MG63 (cell line): ENCODE measurements at places on chromosomes 3 and 15. TPM values are rescaled to one million over a fixed set of nuclear protein-coding genes. Genes with fewer than 3 reads are reported as not detected.

DNA sequence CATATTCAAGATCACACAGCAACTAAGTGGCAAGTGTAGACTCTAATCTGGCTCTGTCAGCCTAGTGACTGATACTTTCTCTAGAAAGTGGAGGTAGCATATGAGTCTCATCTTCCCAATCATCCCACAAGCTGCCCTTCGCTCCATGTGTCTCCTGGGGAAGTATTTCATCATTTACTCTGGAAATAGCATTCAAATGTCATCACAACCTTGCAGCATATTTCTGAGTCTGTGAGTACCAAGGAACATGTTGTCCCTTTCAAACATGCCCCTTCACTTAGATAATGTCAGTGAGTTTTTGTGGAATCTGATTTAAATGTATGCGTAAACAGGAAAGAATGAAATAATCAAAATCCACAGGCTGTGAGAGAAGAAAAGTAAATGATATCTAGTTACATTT is 322.9 kb downstream of the SLC9A9 start:
- no peak for DNase-seq

FGF12 gene
- total RNA-seq, result 0.03 and 0.35 TPM in 2 replicates

GRCh38 chr15:51205050-51205975 is 110.6 kb upstream of the TNFAIP8L3 start:
- no peak for DNase-seq

CPA3 gene
- total RNA-seq, result 1.3 TPM in 1 of 2 replicates, not detected in the other

DNA sequence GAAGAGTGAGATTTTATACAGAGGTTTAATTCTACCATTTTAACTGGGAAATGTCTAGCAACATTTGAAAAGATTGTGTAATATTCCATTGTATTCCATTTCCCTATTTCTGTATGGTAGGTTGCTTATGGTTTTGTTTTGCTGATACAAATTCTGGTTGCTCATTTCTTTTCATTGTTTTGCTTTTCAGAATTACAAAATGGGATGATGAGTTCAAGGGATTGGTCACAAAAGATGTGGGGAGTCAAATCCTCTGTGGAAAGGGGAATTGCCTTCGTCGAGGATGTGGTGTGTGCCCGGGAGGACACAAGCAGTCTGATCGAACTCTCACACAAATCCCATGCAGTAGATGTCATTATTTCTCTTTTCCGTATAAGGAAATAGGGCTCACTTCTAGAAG is 18.3 kb downstream of the SLCO3A1 start:
- DNase-seq, result no peak

- no peak for DNase-seq
Measured at GRCh38 chr3:123287962-123288302, 86.2 kb downstream of the SEC22A start.

SLC6A11 gene
- total RNA-seq, result 0.94 and 0.95 TPM in 2 replicates

DNA sequence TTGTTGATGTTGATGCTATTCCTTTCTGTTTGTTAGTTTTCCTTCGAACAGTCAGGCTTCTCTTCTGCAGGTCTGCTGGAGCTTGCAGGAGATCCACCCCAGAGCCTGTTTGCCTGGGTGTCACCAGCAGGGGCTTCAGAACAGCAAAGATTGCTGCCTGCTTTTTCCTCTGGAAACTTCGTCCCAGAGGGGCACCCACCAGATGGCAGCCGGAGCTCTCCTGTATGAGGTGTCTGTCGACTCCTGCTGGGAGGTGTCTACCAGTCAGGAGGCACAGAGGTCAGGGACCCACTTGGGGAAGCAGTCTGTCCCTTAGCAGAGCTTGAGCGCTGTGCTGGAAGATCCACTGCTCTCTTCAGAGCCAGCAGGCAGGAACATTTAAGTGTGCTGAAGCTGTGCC is 303.2 kb downstream of the ZIC1 start:
- DNase-seq, result no peak

DNA sequence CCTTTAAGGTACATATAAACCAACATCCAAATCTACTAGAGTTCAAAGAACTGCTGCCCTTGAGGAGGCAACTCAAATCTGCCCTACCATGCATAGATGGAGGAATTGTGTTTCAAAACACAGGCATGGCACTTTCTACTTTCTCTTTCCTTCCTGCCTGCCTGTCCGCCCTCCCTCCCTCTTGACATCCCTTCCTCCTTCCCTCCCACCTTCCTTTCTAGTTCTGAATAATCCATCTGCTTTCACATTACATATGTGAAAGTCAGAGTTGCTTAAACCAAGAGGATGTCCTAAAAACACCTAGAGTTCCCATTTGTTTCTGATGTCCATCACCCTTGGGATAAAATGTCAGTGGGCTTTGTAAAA is 537.6 kb downstream of the FOXP1 start:
- no peak for DNase-seq

DNA sequence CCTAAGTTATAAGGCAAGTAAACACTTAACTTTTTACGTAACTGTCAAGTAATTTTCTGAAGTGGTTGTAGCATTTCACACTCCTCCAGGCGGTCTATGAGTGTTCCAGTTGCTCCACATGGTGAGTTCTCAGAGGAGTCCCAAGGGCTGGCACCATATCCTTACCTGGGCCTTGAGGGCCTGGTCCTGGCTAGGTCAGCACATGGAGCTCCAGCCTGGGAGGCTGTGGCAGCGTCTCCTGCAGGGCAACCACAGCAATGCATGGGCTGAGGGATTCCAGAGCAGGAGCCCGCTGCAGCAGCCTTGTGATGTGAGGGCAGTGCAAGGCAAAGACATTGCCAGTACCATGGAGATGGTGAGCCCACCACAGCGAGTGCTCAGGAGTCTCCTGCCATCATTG is 32.2 kb upstream of the LYZL4 start:
- DNase-seq, result no peak

GRCh38 chr15:25713736-25714537 is 149.2 kb downstream of the ATP10A start:
- no peak for DNase-seq

DNA sequence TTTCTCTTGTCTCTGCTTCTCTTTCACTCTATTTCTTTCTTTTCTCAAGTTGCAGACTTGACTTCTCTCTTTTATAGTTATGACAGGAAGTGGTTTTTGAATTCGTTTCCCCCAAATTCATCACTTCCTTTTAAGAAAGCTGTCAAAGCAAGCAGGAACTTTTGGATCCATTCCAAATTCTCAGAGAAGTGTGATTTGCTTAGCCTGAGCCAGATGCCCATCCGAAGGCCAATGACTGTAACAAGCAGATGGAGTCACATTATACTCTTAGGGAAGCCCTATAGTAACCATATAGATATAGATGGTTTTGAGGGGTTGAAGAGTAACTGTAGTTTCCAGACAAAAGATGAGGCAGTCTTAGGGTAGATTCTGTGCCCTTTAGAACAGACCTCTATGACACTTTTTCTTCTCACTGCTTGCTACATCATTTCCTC is 592.0 kb upstream of the KCNMB2 start:
- DNase-seq, result no peak

- no peak for DNase-seq
Measured at GRCh38 chr3:119443179-119443578, 20.2 kb downstream of the TMEM39A start.

CATSPER2 gene
- total RNA-seq, result 0.46 and 0.52 TPM in 2 replicates

DNA sequence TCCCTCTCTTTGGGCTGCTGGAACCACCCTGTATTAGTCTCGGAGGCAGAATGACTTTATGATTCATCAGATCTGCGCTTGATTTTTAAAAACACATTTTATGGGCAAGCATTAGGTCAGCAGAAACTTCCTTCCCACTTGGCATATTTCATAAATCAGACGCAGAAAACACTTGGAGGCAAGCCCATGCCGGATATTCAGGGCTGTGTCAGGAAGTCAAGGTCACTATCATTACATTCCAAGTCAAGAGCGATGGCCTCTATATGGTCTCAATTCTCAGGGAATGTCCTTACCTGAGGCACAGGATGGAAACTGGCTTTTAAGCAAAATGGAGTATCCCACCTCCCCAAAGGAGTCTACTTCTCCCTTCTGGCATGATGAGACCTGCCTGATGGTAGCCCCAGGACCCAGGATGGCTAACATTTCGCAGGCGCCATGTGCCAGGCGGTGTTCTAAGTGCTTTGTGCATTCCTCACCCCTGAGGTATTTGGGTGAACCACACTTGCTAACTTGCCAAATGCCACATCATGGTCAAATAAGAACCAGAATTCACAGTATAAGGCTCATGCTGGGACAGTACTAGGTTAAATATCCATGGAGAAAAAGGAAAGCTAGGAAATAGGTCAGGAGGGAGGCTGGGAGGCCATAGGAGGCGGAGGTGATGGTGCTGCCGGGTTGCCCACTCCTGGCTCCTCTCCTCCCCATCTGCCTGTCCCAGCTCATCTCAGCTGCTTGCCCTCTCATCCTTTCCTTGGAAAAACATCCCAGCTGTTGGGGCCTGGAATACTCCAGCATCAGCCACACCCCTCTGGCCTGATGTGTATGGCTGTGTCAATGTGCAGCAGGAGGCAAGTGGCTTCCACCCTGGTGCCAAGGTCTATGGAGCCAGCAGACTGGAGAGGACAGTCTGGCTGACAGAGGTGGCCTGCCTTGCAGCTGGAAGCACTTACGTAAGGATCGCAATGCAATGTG is 18.8 kb downstream of the BCL2L10 start:
- peak; percentile 91 for DNase-seq

GRCh38 chr3:43905157-43905556 is 214.4 kb downstream of the ABHD5 start:
- no peak for DNase-seq

DNA sequence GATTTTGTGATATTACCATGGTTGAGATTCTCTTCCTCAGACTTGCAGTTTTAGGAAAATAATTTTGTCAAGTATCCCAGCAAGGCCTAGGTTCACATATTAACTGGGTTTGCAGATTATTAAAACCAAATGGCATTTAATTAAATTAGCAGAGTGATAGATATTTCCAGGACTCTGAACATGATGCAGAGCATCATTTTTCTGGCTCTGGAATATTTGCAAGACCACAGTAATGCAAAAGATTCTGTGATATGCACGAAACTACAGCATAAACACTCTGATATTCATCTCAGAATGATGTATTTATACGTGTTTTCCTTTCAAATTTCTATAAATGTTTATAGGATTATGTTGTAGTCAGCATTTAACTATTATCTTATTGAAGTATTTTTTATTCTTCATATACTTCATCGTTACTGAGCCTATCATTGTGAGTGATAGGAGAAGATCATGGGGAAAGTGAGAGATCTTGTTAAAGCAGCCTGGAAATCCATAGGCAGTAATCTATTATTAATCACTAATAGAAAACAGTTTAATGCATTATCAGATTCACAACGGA is 1245.6 kb downstream of the OTOL1 start:
- no peak for DNase-seq

SOX2 gene
- 0.07 TPM in 1 of 2 replicates, not detected in the other for total RNA-seq

DNA sequence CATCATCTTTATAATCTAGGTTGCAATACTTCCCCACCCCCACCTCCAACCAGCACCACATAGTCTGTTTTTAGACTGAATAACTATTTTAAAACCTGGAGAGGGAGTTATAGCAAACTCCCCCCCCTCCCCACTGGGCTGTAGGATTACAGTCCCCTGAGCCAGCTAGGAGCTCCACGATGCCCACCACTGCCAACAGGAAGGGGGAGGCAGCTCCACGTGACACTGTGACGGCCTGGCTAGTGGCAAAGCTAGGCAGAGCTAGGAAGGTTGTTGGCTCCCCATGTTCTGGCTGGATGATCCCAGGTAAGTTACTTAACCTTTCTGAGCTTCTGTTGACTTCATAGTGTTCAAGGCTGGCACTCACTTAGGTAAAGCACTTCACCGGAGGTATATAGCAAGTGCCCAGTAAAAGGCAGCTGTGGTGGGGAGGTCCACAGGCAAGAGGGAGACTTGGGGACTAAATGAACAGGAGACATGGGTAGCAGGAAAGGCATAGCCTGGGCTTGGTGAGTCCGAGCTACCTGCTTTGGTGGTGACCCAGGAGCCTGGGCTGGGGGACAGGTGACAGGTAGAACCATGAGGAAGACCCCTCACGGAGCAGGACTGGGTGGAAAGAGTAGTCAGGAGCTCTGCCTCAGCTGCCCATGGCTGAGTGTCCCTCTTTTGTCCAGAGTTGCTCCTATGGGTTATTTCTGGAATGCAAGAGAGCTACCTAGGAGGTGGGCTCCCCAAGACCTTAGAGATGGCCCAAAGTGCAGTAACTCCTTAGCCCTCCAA is 4.0 kb upstream of the TBC1D21 start:
- no peak for DNase-seq

- no peak for DNase-seq
Measured at GRCh38 chr3:149564079-149564478, 89.6 kb downstream of the TM4SF4 start.

CKMT1A gene
- not detected in 2 replicates for total RNA-seq

DNA sequence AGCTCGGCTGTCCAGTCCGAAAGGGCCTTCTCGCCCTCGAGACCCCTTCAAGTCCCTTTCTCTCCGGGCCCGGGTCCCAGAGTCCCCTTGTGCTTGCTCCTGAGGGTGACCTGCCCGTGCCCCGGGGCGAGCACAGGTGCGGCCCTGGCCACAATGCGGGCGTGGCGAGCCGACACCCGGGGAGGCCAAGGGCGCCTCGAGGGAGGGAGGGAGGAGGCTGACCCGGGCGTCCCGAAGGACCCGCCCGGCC is 810 bp upstream of the MEF2A start:
- no peak for DNase-seq

- no peak for DNase-seq
Measured at GRCh38 chr3:38598791-38599190, 50.7 kb downstream of the SCN5A start.

GRCh38 chr3:177647876-177648275 is 450.6 kb upstream of the TBL1XR1 start:
- no peak for DNase-seq

DNA sequence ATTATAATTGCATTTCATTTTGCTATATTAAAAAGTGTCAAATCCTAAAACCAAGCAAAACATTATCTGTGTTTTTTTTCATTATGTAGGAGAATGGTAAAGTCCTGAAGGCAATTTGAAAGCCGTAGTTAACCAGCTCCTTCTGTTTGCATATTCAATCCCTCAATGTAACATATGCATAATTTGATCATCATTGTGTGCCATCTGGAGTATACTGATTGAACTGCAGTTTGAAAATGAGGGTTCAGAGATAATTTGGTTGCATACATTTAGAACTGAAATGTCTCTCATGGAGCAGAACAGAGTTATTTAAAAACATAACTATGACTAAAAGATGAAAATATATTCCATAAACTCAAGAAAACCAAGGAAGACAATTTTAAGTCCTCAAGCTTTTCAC is 518.6 kb downstream of the GBE1 start:
- no peak for DNase-seq

DNA sequence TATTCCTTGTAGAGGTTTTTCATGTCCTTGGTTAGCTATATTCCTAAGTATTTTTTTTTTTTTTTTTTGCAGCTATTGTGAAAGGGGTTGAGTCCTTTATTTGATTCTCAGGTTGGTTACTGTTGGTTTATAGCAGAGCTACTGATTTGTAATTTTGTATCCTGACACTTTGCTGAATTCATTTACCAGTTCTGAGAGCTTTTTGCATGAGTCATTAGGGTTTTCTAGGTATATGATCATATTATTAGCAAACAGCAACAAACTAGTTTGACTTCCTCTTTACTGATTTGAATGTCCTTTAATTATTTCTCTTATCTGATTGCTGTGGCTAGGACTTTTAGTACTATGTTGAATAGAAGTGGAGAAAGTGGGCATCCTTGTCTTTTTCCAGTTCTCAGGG is 737.4 kb downstream of the ZNF385D start:
- DNase-seq, result no peak

GRCh38 chr3:72270072-72270681 is 485.2 kb upstream of the PROK2 start:
- peak; percentile 59 for DNase-seq

GRCh38 chr3:94904156-94904674 is 841.4 kb downstream of the NSUN3 start:
- DNase-seq, result no peak

GRCh38 chr3:16103472-16103871 is 71.0 kb upstream of the GALNT15 start:
- peak; percentile 28 for DNase-seq

GRCh38 chr3:4507024-4507596 is 14.0 kb downstream of the ITPR1 start:
- DNase-seq, result no peak
